ENCODE measurements at places on chromosomes 16 and 17. TPM values are rescaled to one million over a fixed set of nuclear protein-coding genes. Genes with fewer than 3 reads are reported as not detected.

DNA sequence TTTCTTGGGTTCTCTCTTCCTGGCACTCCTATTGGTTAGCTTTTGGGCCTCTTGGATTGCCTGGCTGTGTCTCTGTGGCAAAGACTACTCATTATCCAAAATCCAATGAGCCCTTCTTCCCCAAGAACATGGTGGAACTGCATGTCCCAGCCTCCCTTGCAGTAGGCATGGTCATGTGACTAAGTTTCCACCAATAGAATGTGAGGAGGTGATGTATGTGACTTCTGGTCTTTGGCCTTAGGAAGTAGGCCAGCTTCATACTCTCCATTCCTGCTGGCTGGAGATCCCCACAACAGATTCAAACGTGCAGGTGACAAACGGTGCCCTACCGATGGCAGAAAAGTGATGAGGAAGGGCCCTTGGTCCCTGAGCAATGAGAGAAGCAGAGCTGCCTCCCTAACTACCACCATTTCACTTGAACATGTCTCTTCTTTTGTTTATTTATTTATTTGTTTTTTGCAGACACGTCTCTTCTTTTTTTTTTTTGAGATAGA is 17.3 kb upstream of the SPN start:
- no peak for DNase-seq

DNA sequence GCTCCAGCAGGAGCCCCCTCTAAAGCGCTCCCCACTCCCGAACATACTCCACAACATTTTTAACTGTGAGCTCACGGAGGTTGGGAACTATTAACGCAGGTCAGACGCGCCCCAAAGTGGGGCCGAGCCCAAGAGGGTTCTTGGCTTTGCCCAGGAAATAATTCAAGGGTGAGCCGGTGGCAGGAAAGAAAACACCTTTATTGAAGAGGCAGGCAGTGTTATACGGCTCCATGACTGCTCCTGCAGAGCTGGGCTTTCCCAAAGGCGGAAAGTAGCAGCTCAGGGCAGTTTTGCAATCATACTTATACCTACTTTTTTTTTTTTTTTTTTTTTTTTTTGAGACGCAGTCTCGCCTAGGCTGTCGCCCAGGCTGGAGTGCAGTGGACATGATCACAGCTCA is 6.2 kb downstream of the ADCY9 start:
- DNase-seq: no peak

DNA sequence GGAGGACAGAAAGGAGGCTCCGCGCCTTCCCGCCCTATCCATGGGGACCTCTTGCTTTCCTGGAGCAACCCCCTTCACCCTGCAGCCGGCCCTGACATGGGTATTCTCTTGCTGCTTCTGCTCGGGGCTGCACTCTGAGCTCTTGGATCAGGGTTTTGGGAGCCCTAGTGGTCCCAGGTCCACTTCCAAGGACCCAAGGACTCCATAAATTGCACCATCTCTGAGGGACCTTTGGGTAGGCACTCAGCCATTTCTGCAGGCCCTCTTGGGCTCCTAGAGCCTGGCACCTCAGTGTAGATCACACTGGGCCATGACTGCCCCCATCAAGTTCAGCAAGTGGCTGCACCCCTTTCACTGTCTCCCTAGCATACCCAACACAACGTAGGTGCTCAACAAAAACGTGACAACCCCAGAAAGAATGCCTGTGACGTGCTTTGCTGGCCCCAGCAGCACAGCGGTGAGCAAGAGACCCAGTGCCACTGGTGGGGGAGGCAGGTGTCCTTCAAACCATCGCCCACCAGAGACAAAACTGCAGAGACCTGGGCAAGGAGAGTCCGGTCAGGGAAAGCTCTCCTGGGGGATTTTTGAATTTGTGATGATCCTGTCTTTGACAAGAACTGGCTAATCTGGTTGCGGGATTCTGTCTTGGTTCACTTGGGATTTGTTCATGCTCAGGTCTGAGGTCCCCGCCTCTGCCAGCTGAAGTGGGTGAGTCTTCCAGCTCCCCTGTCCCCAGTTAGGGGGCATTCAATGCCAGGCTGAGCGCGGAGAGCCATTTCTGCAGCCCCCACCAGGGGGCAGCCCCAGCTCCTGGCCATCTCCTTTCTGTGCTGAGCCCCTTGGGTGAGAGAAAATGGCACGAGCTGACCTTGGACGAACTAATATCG is 2.5 kb upstream of the RAB11FIP4 start:
- peak; percentile 71 for DNase-seq

DNA sequence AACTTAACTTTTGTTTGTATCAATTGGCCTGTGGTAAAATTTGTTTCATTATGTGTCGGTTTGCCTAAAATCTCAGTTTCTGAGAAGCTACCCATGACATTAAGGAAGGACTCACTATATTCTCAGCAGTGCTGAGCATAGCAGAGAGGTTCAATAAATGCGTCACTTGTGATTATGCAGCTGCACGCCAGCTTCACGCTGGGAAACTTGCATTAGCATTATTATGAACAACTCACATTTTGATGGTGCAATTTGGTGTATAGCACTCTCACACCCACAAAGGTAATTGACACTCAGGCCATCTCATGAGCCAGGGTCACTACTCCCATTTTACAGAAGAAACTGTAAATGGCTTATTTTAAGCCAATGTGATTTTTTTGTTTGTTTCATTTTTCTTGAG is 80.6 kb upstream of the SALL1 start:
- no peak for DNase-seq

DNA sequence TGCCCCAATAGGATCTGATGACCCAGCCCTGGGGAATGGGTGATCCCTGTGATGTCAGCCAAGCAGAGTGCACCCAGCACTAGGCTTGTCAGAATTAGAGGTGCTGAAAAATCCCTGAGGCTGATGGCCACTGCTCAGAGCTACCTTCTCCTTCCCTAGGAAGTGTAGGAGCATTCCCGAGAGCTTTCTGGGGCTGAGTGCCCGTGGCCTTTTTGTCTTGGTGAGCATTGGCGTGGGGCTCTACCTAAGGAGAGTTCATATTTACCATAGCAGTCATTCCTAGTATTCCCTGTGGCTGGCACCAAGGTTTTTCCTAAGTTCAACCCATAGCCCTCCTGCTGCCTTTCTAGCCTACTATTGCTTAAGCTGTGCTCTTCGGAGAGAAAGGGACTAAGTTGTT is 22.6 kb upstream of the ARHGAP23 start:
- DNase-seq: no peak

- peak; percentile 54 for DNase-seq
These were observed 9.8 kb upstream of the LASP1NB start for GRCh38 chr17:38915639-38915995.

GRCh38 chr17:78676412-78677302 is 99.5 kb upstream of the DNAH17 start:
- no peak for DNase-seq

- DNase-seq: no peak
These were observed 1.0 kb upstream of the HOXB13 start for GRCh38 chr17:48729335-48730239.

- no peak for DNase-seq
These were observed 3.5 kb downstream of the C17orf100 start for GRCh38 chr17:6654841-6655731.

DNA sequence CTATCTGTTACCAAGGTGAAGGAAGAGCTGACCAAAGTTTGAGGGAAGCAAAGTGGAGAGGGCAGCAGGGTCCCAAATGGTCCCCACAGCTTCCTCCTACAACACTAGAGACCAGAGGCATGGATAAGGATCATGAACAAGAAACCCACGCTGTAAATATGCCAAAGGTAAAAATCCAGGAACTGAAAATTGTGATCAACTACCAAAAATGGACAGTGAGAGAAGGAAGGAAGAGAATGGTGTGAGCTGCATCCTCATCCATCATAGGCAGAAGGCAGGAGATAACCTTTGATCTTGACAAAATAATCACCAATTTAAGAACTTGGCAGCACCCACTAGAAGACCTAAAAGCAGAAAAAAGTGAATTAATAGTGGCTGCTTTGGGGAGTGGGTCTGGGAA is 66.2 kb downstream of the CYTH1 start:
- DNase-seq: no peak

- no peak for DNase-seq
These were observed 15.9 kb upstream of the ATP6V0C start for GRCh38 chr16:2497695-2498484.

DNA sequence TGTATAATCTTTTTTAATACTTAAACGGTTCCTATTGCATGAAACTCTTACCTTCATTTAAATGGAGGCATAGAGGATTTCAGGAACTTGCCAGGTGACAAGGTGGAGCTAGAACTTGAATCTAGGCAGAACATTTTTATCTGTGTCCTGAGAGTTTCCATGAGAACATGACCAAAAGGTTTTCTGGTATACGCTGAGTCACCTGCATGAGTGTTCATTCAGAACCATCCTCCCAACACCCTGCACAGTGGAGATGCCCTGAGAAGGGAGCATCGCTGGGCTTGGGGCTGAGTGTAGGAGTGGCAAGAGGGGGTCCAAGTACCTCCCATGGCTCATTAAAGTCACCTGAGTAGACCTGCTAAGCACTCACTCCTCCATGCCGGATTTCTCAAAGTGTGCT is 169.7 kb upstream of the CACNG5 start:
- no peak for DNase-seq

- no peak for DNase-seq
These were observed 47.0 kb downstream of the TMC6 start for GRCh38 chr17:78081551-78081950.

GRCh38 chr17:79455636-79456035 is 155.2 kb downstream of the RBFOX3 start:
- DNase-seq: no peak

- no peak for DNase-seq
These were observed 493.7 kb upstream of the ERCC4 start for GRCh38 chr16:13426269-13426668.

- no peak for DNase-seq
These were observed 101.8 kb upstream of the NLRP1 start for GRCh38 chr17:5686074-5686635.

DNA sequence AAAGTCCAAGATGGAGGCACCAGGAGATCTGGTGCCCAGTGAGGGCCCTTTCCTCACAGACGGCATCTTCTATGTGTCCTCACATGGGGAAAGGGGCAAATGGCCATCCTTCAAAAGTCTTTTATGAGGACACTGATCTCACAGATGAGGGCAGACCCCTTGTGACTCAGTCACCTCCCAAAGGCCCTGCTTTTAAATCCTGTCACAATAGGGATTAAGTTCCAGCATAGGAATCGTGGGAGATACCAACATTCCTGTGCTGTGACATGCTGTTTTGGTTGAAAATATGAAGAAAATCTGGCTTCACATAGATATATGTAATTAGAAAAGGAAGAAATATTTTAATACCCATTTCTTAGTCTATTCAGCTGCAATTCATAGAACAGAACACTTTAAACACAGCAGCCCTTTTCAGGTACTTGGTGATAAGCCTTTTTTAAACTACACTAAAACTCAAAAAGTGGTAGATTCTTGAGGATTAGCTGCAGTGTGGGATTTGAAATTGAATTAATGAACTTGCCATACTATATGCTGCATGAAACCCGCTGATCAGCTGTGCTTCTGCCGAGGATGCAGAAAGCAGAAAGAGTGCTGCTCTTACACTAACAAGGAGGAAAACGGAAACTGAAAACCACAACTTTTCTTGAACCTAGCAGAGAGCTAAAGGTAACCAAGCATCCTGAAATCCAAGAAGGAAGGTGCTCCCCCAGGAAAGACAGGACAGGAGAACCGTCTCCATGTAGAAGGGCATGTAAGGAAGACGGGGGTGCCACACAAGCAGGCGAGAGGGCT is 32.7 kb downstream of the VPS53 start:
- no peak for DNase-seq

- no peak for DNase-seq
These were observed 4.4 kb downstream of the RTN4RL1 start for GRCh38 chr17:2020721-2021120.

DNA sequence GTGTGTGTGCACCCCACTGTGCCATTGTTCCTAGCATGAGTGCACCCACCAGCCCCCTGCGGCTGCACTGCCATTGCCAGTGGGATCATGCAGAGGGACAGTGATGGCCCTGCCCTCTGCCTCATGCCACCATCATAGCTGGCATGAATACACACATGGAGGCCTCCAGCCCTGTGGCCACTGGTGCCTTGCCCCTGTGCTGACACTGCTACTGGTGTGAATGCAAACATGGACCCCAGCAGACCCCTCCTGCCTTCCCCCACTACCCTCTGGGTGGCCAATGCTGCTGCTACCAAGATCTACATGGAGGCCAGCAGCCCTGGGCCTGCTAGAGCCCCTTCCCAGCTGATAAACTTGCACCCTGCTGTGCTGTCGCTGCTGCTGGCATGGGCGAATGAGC is 995.5 kb upstream of the GOT2 start:
- no peak for DNase-seq

DNA sequence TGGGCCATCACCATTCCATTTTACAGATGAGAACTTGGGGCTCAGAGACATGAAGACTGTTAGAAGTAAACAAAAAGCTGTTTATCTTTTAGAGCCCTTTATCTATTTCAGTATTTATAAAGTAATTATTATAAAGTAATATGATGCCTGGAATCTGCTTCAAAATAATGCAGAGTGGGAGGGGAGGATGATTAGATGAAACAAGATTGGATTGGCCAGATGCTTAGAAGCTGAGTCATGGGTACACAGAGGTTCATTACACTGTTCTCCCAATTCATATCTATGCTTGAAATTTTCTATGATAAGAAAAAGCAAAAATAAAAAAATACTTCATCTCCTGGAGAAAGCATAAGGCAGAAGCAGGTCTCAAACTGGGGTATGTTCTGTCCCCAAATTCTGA is 29.4 kb downstream of the TOM1L2 start:
- DNase-seq: no peak

GRCh38 chr16:85284141-85284817 is 172.0 kb upstream of the CIBAR2 start:
- DNase-seq: no peak

DNA sequence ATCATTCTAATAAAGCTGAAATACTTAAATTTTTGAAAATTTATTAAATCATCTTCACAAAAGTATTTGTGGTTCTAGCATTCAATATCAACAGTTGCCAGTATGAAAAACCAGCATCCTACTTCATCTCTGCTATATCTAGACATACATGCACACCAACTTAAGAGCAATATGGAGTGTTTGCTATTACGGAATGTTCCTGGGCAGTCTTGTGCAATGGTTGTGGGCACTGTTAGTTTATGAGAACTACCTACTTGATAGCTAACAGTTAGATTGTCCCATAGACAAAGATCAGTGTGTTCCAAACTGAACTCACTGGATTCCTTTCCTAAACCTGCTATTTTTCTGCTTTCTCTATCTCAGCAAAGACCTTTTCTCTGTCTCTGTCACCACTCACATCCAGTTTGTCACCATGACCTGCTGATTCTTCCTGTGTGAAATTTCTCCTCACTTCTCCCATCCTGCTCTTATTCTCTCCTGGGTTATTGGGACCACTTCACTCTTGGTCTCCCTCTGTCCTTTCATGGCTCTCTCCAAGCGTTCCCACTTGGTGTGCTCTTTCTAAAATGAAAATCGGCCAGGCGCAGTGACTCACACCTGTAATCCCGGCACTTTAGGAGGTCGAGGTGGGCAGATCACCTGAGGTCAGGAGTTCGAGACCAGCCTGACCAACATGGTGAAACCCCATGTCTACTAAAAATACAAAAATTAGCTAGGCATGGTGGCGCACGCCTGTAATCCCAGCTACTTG is 27.7 kb downstream of the CNTROB start:
- no peak for DNase-seq

- no peak for DNase-seq
These were observed 10.8 kb downstream of the SMTNL2 start for GRCh38 chr17:4594931-4595684.

GRAPL gene
- not detected for total RNA-seq

CBLN1 gene
- total RNA-seq: 5.8 TPM

NPIPB9 gene
- total RNA-seq: 1.2 TPM

FBXW10 gene
- total RNA-seq: 0.22 TPM

CEMP1 gene
- total RNA-seq: 0.74 TPM

BOLA2B gene
- total RNA-seq: 82.9 TPM

GPT2 gene
- 47.8 TPM for total RNA-seq

RNF213 gene
- 57.0 TPM for total RNA-seq

ZG16 gene
- total RNA-seq: 1.5 TPM

SMIM22 gene
- total RNA-seq: 7.8 TPM
